Liver (tissue), 10 donors: ENCODE measurements at places on chromosomes 4 and X.

DNA sequence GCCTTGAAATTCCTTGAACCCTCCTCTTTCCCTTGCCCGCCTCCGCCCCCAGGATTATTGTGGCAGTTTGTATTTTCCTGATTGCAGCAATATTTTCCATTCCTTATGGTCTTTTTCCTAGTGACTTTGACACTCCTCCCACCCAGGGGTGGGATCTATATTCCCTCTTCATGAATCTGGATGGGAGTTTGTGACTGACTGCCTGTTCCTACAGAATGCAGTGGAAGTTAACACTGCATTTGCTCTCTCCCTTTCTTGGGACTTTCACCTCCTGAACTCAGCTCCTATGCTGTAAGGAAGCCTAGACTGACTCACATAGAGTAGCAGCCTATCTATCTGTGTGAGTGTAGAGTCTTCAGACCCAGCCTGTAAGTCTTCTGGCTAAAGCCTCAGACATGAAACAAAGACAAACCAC, 2.2 kb downstream of the FUNDC2 start:
- DNase-seq = no peak

GRCh38 chrX:150438165-150438564, 75.0 kb downstream of the MAMLD1 start:
- DNase-seq = no peak

DNA sequence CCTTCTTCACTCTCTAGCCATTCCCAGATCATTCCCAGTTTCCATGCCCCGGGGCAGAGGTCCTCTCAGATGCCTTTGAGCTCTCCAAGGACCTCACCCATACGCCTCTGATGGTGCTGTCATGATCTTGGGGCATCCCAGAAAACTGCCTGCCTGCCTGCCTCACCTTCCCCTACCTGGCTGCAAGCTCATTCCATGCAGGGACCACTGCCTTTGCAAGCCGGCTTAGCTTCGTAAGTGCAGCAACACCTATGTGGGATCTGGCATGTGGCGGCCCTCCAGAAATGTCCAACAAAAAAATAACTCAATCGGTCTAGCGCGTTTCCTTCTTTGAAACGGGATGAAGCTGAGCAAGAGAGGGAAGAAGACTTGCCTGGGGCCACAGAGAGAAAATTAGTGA, 53.0 kb downstream of the C4orf50 start:
- no peak for DNase-seq

DNA sequence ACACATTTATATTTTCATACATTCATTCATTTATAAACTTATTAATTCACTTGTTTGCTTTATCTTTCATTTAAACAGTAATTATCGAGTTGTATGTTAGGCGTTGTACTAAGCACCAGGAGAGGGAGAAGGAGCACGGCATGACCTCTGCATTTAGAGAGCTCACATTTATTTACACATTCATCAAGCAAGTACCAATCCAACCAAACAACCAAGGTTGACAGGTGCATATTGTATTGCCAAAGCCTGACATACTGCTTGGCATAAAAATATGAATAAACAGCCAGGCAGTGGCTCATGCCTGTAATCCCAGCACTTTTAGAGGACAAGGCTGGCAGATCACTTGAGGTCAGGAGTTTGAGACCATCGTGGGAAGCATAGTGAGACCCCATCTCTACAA, 37.0 kb upstream of the CLNK start:
- DNase-seq = no peak

DNA sequence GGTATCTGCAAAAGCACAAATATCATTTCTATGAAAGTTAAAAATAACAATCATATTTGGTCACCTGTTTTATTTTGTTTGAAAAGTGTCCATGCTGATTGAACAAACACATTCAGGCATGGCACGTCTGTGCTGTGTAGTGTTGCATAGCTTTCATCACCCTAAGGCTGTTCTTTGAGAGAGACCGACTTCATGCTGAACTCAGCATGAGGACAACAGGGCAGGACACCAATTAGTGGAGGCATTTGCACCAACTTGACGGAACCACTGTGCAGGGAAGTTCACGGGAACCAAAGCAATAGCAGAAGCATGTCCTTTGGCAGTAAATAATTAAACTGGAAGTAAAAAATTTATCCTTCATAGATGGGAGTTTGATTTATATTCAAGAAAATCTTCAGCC, 158.4 kb upstream of the SLC7A11 start:
- DNase-seq = no peak

GRCh38 chr4:83209419-83209818, 75.2 kb downstream of the COQ2 start:
- DNase-seq = no peak

- no peak for DNase-seq
Observed at GRCh38 chr4:139528377-139529005, 27.5 kb downstream of the SETD7 start.

- DNase-seq = no peak
Observed at GRCh38 chr4:30265716-30266115, 454.5 kb upstream of the PCDH7 start.
